ENCODE measurements at places on chromosomes 2 and 18. TPM values are rescaled to one million over a fixed set of nuclear protein-coding genes. Genes with fewer than 3 reads are reported as not detected.

- H3K4me1 ChIP-seq, result peaks cover 16% of the 10 kb centered on the region
- H3K27me3 ChIP-seq, result no peaks in the 10 kb centered on the region
- H3K4me3 ChIP-seq, result peak overlapping the region; percentile 95
- H3K36me3 ChIP-seq, result peaks cover 30% of the 10 kb centered on the region
- no peak for DNase-seq
These were observed 1.3 kb downstream of the PRPF40A start for GRCh38 chr2:152715854-152716428.

- no peak for DNase-seq
- no peaks in the 10 kb centered on the region for H3K36me3 ChIP-seq
- H3K27ac ChIP-seq, result no peak overlapping the region
These were observed 190.6 kb upstream of the SPRED2 start for GRCh38 chr2:65622951-65623535.

DNA sequence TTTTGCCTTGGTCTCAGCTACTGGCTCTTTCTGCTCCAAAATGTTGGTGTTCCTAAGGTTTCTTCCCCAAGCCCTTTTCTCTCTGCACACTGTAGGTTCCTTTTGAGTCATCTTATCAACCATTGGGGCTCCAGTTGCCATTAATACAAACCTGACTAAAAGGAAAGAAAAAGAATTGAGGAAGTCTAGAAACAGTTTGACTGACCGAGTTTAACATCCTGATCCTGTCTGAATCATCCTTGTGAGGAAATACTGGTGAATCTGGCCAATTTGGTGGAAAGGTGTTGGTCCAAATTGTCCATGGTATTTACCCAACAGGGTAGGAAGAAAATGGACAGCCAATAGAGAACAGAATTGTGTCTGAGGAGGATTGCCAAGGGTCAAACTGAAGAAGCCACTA lies 38.3 kb downstream of the CRYGD start:
- H3K4me1 ChIP-seq, result no peaks in the 10 kb centered on the region
- no peak for DNase-seq
- H3K4me3 ChIP-seq, result no peak overlapping the region
- H3K27ac ChIP-seq, result no peak overlapping the region
- no peaks in the 10 kb centered on the region for H3K36me3 ChIP-seq
- H3K27me3 ChIP-seq, result no peaks in the 10 kb centered on the region

- H3K36me3 ChIP-seq, result no peaks in the 10 kb centered on the region
- H3K4me1 ChIP-seq, result no peaks in the 10 kb centered on the region
- no peaks in the 10 kb centered on the region for H3K27me3 ChIP-seq
- no peak overlapping the region for H3K4me3 ChIP-seq
These were observed 395.3 kb downstream of the TSN start for GRCh38 chr2:122150524-122151280.

GRCh38 chr2:63590626-63591408 lies 2.1 kb downstream of the MDH1 start:
- no peak overlapping the region for H3K27ac ChIP-seq
- no peaks in the 10 kb centered on the region for H3K27me3 ChIP-seq
- DNase-seq, result no peak
- peaks cover 17% of the 10 kb centered on the region for H3K36me3 ChIP-seq
- peaks cover 13% of the 10 kb centered on the region for H3K4me1 ChIP-seq

GRCh38 chr2:127413782-127414637 lies 4.2 kb upstream of the PROC start:
- peak overlapping the region; percentile 25 for H3K27ac ChIP-seq
- no peaks in the 10 kb centered on the region for H3K36me3 ChIP-seq
- no peak overlapping the region for H3K4me3 ChIP-seq
- H3K27me3 ChIP-seq, result peaks cover 2% of the 10 kb centered on the region

TMEFF2 gene
- 0.41 TPM for total RNA-seq

NAPG gene
- total RNA-seq, result 33.2 TPM

DNA sequence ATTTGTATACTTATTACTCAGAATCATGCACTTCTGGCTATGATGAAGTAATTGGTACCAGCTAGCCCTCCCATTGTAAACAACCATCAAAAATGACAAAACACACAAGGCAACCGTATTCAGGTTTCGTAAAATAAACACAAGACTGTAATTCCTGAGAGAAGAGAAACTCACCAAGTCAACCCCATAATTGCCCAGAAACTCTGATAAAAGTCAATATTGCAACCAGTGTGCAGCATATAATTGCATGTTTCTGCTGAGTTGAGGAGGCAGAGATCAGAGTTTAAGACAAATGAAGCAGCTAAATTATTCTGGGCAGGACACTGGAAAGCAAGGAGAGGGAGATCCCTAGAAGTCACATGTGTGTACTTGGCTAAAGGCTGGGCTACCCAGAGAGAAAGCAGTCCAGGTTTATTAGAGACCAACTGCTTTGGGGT lies 90.3 kb downstream of the ROCK2 start:
- no peak overlapping the region for H3K4me3 ChIP-seq
- DNase-seq, result no peak
- no peaks in the 10 kb centered on the region for H3K4me1 ChIP-seq
- H3K27ac ChIP-seq, result no peak overlapping the region
- H3K36me3 ChIP-seq, result no peaks in the 10 kb centered on the region
- H3K27me3 ChIP-seq, result no peaks in the 10 kb centered on the region

IL36G gene
- not detected for total RNA-seq

GRCh38 chr2:74053959-74054715 lies 69.4 kb downstream of the TET3 start:
- no peak for DNase-seq
- no peaks in the 10 kb centered on the region for H3K27me3 ChIP-seq
- H3K4me3 ChIP-seq, result no peak overlapping the region

GRCh38 chr2:10103179-10103578 lies 19.4 kb upstream of the RRM2 start:
- no peaks in the 10 kb centered on the region for H3K36me3 ChIP-seq
- H3K27me3 ChIP-seq, result no peaks in the 10 kb centered on the region
- H3K27ac ChIP-seq, result no peak overlapping the region
- H3K4me3 ChIP-seq, result no peak overlapping the region
- no peak for DNase-seq
- no peaks in the 10 kb centered on the region for H3K4me1 ChIP-seq

KYNU gene
- total RNA-seq, result 0.72 TPM

DNA sequence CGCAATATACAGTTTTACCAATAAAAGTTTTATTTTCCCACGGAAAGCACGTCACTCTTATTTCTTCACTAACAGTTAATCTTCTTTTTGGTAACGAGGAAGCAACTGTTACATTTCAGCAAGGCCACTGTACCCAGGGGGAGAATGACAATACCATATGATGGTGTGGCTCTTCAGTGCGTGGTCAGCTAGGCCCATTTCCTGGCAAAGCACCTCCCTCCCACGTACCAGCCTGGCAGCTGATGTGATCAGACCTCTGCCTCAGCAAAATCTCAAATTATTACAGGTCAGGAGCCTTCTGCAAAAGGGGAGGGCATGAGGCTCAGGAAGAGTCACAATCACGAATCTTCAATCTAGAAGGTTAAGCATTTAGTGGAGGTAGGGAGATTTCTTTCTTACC lies 55.4 kb downstream of the KLF7 start:
- peaks cover 38% of the 10 kb centered on the region for H3K36me3 ChIP-seq
- no peak overlapping the region for H3K4me3 ChIP-seq
- H3K27ac ChIP-seq, result no peak overlapping the region
- DNase-seq, result no peak

DNA sequence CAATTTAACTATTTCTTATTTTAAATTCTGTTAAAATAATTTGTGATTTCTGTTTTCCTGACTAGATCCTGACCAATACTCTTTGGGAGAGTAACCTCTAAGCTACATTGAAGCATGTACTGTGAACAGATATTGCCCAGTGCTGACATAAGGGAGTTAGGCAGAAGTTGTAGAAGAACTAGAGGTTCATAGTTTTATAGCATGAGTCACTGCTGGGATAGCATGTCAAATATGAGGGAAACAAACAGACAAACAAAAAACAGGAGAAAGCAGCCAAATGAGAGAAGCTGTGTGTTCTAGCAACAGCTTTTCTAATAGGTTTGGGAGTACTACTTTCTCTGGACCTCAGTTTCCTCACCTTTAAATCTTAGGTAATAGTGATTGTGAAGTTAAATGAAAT lies 72.4 kb downstream of the CERS6 start:
- no peak overlapping the region for H3K27ac ChIP-seq
- no peaks in the 10 kb centered on the region for H3K36me3 ChIP-seq
- no peak overlapping the region for H3K4me3 ChIP-seq
- no peak for DNase-seq
- H3K4me1 ChIP-seq, result no peaks in the 10 kb centered on the region

CAPG gene
- 59.3 TPM for total RNA-seq

SDC1 gene
- total RNA-seq, result 74.3 TPM

GRCh38 chr2:15645720-15646385 lies 54.2 kb downstream of the DDX1 start:
- no peaks in the 10 kb centered on the region for H3K36me3 ChIP-seq
- H3K27me3 ChIP-seq, result peaks cover 2% of the 10 kb centered on the region
- DNase-seq, result no peak
- H3K27ac ChIP-seq, result no peak overlapping the region
- H3K4me1 ChIP-seq, result no peaks in the 10 kb centered on the region

- peaks cover 5% of the 10 kb centered on the region for H3K27me3 ChIP-seq
- no peak overlapping the region for H3K4me3 ChIP-seq
These were observed 308.2 kb downstream of the EN1 start for GRCh38 chr2:118539290-118539689.

POMC gene
- not detected for total RNA-seq

GRCh38 chr2:85199698-85200097 lies 66.5 kb downstream of the TCF7L1 start:
- no peak overlapping the region for H3K27ac ChIP-seq
- no peak overlapping the region for H3K4me3 ChIP-seq
- H3K36me3 ChIP-seq, result no peaks in the 10 kb centered on the region
- H3K4me1 ChIP-seq, result no peaks in the 10 kb centered on the region
- no peak for DNase-seq

- DNase-seq, result no peak
- peak overlapping the region; percentile 70 for H3K4me3 ChIP-seq
- H3K36me3 ChIP-seq, result no peaks in the 10 kb centered on the region
- no peaks in the 10 kb centered on the region for H3K27me3 ChIP-seq
These were observed 453 bp downstream of the CABLES1 start for GRCh38 chr18:23135550-23136325.

ATP5F1A gene
- 484 TPM for total RNA-seq

- H3K4me1 ChIP-seq, result peaks cover 3% of the 10 kb centered on the region
- H3K4me3 ChIP-seq, result no peak overlapping the region
- no peak overlapping the region for H3K27ac ChIP-seq
These were observed 41.1 kb downstream of the TMEM37 start for GRCh38 chr2:119472749-119473148.

DNA sequence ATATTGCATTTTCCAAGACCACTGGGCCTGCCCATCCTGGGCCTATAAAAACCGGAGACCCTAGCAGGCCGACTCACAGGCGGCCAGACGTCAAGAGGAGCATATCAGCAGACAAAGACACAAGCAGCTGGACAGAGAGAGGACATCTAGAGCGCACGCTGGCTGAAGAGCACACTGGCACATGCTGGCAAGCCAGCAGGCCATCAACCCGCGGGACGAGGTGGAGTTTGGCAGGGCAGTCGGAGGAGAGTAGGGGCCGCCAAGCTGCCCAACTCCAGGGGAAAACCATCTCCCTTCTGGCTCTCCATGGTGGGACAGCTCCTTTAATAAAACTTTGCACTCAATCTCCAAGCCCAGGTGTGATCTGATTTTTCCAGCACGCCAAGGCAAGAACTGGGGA lies 36.6 kb upstream of the RAB27B start:
- H3K4me3 ChIP-seq, result no peak overlapping the region
- no peaks in the 10 kb centered on the region for H3K36me3 ChIP-seq
- H3K27me3 ChIP-seq, result no peaks in the 10 kb centered on the region

- peaks cover 17% of the 10 kb centered on the region for H3K4me1 ChIP-seq
- H3K4me3 ChIP-seq, result no peak overlapping the region
- no peak for DNase-seq
- peak overlapping the region; percentile 43 for H3K27ac ChIP-seq
- no peaks in the 10 kb centered on the region for H3K27me3 ChIP-seq
- H3K36me3 ChIP-seq, result no peaks in the 10 kb centered on the region
These were observed 19.0 kb downstream of the MBP start for GRCh38 chr18:77113361-77114151.

Measured in astrocyte (in vitro differentiated cells and primary cell).